Fibroblast of villous mesenchyme (primary cell): ENCODE measurements at places on chromosomes 16 and 17. TPM values are rescaled to one million over a fixed set of nuclear protein-coding genes. Genes with fewer than 3 reads are reported as not detected.

DNA sequence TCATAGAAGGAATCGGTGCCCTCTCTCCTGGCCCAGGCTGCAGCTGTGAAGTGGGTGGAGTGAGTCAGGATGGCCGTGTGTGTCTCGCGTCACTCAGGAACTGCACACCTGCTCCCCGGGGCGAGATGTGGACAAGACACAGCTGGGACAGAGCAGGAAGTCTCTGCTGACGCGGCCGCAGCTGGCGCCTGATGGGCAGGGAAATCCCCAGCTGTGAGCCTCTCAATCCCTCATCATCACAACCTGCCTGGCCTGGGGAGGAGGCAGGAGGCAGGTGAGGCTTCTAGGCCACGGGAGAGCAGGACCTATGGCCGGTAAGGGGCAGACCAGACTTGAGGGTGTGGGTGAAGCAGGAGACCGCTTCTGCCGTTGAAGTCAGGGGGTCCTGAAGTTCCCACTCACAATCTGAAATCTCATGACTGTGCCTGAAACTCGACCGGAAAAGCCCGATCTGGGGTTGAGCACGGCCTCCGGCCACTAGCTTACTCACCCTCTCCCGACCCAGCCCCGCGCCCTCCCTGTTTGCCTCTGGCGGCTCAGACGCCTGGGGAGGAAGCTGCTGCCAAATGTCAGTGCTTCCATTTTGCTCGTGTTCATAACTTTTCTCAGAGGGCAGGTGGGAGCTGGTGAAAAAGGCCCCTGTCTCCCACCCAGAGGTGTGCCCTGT lies 1.1 kb upstream of the TRPV3 start:
- DNase-seq: peak; percentile 69

- no peak for DNase-seq
Observed at GRCh38 chr16:85564277-85565051, 48.7 kb upstream of the GSE1 start.

GRCh38 chr17:17742133-17742621 lies 60.9 kb downstream of the RAI1 start:
- DNase-seq: no peak

Gene DNAH3
- under 0.01 TPM in 2 replicates for total RNA-seq

Gene TOX3
- not detected in 2 replicates for total RNA-seq
